Stimulated activated CD8-positive, alpha-beta memory T cell treated with anti-CD3 and anti-CD28 coated beads, Interleukin-4, amount 100 ng/mL, for 1 hour (primary cell): ENCODE measurements at places on chromosomes 5 and 9.

GRCh38 chr5:1386274-1386717, 41.4 kb upstream of the CLPTM1L start:
- peak; percentile 54 for DNase-seq

DNA sequence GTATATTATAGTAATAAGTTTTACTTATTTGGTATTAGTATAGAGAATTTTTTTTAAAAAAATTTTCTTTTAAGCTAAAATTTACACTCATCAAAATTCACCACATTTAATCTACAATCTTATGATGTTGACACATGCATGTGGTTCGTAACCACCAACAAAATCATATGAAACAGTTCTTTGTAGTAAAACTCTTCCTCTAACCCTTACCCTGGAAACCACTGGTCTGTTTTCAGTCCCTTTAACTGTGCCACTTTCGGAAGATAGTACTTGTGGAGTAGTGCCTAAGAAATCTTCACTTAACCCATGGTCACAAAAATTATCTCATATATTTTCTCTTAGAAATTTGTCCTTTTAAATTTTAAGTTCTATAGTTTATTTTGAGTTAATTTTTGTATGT, 1498.8 kb downstream of the MAT2B start:
- DNase-seq, result no peak

DNA sequence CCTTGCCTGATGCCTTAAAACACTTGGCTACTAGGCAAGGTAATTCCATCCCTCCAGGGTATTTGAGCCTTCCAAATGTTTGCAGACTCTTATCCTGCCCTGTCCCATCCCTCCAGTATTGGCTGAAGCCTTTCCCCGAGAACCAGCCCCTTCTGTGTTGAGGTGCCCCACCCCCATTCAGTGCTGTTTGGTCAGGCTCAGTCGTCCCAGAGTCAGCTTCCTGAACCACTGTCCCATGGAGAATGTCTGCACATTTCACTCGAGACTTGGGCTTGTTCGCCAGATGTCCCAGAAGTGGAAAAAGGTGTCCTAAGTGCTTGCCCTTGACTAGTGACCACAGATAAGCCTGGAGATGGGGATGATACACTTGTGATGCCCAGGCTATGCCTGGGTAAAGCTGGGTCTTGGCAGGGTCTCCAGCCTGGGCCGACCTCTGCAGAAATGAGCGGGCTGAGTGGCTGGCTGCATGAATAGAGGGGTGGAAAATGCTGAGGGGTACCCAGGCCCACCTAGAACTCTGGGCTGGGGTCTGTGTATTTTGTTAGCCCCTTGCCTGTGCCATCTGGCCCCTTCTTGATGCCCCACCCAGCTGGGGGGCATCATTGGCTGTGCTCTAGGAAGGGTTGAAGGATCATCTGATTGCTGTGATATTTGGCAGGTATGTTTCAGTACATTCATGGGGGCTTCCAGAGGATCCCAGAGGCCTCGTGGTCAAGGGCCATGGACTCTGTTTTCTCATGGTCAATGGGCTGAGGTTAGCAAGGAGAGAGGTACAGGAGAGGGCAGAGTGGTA, 178.4 kb downstream of the MACROH2A1 start:
- DNase-seq, result no peak

DNA sequence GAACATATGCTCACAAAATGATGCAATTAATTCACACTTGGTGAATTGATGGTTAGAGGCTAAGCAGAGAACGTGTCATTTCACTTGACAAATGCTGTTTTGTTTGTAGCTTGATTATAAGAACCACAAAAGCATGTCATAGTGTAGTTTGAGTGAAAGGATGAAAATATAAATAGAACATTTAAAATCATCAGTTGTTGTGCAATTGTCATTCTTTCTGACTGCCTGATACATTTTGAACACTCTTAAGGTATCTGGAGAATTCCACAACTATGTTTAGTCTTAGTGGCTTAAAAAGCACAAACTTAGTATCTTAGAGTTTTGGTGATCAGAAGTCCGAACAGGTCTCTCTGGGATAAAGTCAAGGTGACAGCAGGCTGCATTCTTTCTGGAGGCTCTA, 129.4 kb downstream of the BASP1 start:
- no peak for DNase-seq

DNA sequence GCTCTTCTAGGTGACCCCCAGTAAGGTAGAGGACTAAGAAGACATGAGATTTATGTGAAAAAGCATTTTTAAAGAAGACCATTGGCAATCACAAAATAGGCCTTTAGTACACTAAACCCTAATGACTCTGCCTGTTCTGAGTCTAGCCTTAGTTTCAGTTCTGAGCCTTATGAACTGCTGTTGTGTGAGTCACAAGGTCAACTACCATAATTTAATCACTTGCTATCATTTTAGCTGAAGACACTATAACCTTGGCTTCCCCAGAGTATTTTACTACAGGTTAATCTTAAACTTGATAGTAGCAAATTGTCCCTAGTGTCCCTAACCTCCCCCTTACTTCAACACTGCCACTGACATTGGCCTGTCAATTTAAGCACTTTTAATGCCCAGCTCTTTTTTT, 34.4 kb downstream of the APC start:
- no peak for DNase-seq

DNA sequence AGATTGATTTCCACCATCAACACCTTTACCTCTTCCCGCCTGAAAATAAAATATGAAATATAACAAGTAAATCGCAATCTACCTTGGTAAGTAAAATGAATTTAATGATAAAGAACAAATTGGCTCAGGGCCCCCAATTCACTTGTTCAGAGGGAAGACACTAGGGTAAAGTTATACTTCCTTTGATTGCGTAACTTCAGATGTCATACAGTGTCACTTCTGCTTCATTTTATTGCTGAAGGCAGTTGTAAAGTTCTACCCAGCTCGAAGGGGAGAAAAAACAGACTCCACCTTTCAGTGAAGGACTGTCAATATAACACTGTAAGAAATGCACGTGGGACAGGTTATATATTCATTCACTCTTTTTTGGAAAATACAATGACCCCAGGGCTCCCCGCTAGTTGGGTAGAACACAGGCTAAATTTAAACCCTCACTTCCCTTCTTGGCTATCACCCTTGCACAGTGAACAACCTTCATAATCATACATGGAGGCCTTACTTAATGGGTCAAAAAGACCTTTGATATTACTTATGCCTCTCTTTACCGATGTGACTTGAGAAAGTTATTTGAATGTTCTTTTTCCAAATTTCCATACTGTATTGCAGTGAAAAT, 848.8 kb downstream of the MAT2B start:
- DNase-seq, result no peak

DNA sequence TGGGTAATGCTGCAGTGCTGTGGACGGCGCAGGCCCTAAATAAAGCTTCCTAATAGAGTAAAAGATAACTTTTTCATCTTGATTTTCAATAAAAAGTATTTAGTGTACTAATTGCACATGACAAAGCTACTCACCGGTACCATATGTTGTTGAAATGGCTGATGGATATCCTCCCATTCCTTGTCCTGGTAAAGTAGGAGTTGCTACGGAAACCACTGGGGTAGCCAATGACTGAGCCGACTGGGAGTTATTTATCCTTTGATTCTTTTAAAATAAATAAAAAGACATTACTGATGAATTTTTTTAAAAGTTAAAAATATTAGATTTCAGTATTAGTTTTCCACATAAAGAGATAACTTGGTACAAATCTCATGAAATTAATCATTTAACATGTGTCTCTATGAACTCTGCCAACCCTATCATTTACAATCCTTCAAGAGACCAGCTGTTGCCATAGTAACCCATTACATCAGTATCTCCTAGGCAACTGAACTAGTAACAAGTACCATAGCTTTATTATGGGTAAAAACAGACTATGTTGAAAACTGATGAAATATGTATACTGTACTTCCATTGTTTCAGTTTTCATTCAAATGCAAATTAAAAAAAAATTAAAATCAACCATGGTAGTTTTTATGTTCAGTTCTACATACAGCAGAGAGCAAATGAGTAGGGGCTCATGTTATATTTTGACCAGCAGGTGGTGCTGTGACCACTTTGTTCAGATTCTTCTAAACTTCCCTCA, 153.7 kb downstream of the MEF2C start:
- peak; percentile 22 for DNase-seq

- DNase-seq, result no peak
Measured at GRCh38 chr5:123554601-123555000, 42.6 kb downstream of the CSNK1G3 start.

DNA sequence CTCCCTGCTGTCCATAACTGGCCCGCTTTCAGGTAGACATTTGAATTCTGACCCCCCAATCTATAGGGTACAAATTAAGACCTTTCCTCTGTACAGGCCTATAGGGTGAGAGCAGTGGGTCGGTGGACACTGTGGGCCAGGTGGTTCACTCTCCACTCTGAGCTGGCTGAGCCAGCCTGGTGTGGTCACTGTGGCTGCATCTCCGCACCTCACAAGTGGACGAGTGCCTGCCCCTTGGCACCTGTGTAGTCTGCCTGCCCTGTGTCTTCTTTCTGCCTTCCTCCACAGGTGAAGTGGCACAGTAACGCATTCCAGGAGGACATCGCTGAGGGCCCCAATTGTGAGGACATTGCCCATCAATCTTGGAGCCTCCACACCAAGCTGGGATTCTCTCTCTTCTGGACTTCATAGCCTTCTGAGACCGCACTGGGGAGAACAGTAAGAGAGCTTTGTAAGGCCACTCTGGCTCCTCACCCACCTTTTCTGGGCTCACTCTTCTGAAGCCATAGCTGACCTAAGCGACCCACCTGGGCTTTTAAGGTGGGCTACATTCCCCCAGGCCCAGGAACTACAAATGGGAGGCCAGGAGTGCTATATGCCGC, 33.5 kb upstream of the JADE2 start:
- no peak for DNase-seq

DNA sequence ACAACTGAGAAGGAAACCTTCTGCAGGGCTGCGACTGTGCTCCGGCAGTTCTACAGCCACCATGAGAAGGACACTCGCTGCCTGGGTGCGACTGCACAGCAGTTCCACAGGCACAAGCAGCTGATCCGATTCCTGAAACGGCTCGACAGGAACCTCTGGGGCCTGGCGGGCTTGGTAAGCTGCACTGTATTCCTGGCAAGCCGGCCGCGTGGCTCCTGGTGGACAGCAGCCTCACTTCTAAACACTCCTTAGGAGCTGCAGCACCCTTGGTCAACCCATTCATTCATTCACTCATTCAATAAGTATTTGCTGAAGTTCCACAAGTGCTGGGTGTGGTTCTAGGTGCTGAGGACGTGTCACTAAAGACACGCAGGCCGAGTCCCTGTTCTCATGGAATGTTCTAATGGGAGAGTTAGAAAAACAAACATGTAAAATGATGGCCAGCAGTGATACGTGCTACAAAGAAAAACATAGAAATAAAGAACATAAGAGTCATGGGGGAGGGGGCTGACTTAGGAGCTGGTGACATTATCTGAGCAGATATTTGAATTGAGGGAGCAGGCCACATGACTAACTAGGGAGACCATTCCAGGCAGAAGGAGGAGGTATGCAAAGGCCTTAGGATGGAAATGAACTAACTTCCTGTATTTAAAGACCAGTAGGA, 6.1 kb downstream of the IL4 start:
- no peak for DNase-seq

- DNase-seq, result no peak
Measured at GRCh38 chr9:96067004-96067403, 191.5 kb downstream of the ERCC6L2 start.

GRCh38 chr9:87677776-87678587, 47.9 kb upstream of the CTSL start:
- no peak for DNase-seq

- peak; percentile 4 for DNase-seq
Measured at GRCh38 chr5:159098603-159099436, 896 bp downstream of the EBF1 start.

DNA sequence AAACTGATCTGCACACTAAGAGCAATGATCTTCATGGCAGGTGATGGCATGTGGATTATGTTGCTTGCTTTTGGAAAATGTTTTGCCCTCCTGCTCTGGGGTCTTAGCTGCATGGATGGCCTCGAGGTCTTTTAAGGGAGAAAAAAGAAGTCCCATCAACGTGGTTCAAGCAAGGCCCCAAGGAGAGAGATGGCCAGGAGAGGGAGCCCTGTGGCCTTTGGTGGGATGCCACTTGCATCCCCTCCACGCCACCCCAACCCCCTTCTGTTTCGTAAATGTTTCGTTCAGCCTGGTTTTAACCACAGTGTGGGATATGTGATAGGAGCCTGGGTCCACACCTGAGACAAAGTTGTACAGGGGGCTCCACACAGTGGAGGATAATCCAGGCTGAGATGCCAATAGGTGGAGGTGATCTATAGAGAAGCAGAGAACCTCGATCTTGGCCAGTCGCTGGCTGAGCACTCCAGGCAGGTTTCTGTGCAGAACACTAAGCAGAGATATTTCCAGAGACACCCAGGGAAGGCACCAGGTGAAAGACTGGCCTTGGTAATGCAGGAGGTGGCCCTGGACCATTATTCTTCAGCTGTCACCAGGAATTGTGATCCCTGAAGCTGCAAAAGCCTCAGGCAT, 25.8 kb upstream of the FRRS1L start:
- DNase-seq, result no peak

DNA sequence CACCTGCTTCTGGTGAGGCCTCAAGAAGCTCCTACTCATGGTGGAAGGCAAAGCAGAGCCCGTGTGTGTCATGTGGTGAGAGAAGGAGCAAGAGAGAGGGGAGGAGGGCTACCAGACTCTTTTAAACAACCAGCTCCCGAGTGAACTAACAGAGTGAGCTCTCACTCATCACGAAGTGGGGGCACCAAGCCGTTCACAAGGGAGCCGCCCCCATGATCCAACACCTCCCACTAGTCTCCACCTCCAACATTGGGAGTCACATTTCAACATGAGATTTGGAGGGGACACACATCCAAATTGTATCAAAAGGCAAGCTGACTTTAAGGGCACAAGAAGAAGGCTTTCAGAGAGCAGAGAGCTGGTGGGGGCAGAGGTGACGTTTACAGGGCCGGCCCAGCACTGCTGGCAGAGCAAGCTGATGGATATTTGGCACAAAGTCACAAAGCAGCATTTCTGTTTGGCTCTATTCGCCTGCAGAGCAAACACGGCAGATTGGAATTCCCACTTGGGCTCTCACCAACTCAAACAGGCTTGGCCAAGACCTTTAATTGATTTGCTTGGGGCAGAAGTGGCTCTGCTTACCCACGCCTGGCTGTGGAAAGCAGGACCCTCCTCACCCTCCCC, 20.0 kb downstream of the PITX1 start:
- DNase-seq, result no peak

GRCh38 chr9:90975781-90976538, 174.3 kb downstream of the SYK start:
- DNase-seq, result no peak

DNA sequence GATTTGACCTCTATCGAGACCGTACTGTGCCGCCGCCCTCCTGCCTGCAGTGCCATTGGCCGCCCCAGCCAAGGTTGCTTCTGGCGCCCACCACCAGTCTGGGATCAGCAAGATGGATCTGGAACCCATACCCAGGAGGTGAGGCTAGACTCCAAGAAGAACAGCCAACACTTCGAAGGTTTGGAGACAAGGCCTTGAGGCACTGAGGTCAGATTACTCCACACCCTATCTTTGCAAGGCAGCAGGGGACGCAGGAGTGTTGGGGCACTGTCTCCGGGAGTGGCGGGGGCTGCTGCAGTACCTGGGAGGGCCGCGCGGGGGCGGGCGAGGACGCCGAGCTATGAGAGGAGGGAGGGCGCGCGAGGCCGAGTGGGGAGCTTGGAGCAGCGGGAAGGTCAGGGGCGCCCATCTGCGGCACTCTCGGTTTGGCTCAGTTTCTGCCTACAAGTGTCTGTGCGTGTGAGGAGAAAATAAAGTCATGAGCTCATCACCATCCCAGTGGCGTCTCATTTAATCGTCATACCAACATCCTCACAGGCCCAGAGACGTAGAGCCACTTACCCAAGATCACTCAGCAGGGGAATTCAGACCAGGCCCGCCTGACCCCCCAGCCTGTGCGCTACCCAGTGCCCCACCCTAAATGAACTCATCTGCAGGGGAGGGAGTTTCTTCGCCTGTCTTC, 20.5 kb upstream of the PSD2 start:
- DNase-seq, result peak; percentile 61
